ENCODE measurements at places on chromosomes 4 and X.

DNA sequence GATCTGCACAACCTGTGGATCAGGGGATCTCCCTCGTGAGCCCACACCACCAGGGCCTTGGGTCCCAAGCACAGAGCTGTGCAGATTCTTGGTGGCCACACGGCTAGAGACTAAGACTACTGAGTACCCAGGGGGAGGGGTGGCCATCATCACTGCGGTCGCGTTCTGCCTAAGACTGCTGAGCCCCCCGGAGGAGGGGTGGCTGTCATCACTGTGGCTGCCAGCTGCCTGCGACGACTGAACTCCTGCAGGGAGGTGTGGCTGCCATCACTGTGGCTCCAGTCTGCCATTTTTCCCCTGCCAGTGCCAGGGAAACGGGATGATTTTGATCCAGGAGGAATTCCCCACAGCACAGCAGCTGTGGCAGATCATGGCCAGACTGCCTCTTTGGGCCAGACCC, 141.7 kb upstream of the SPANXB1 start:
- no peak for DNase-seq

- DNase-seq = no peak
These were observed 19.4 kb downstream of the LGI2 start for GRCh38 chr4:25011135-25011866.

DNA sequence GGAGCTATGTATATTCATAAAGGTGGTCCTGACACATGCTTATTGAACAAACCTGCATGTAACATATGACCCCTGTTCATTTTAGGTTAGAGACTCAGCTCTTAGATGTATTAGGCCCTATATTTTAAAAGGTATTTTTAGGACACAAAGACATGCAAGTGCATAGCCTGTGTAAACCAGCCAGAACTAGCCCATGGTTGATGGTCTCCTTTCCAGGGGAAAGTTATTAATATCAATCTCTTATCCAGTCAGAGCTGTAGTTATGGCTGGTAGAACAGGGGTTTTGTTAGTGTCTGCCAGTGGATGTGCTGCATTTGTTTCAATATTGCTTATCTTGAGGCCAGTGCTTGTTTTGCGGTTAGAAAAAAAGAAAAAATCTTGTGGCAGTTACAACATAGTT, 488.6 kb downstream of the KCTD8 start:
- no peak for DNase-seq

DNA sequence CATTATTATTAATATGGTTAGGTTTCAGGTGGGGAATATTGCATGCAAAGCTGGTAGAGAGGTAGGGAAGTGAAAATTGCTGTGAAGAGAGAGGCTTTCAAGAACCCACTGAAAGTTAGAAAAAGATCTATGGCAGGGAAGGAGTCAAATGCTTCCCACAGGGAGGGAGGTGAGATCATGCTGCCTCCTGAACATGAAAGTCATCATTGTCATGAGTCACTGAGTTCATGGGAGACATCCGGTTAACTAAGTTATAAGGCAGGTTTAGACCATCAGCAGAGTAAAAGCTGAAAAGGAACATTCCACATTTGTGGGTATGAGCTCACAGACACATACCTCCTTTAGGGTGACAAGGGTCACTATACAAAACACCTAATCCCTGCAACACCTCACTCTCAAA, 16.2 kb downstream of the GATB start:
- no peak for DNase-seq

DNA sequence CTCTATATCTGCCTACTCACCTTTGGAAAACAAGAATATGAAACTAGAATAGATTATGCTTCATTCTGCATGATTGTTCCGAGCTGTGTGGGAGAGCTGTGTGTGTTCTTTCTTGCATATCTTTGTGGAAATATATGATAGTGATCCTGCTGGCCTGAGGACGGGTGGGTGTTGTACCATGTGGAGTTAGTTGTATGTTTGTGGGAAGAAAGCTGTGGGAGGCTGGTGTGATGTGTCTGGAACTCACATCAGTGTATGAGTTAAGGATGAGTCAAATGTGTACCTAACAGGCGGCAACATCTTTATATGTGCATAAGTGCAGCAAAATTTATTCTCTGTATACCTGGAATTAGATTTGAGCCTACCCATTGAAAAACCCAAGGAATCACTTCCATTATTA, 208.1 kb upstream of the ADGRL3 start:
- no peak for DNase-seq

- DNase-seq = no peak
These were observed 288.3 kb downstream of the CHIC1 start for GRCh38 chrX:73851014-73852009.

DNA sequence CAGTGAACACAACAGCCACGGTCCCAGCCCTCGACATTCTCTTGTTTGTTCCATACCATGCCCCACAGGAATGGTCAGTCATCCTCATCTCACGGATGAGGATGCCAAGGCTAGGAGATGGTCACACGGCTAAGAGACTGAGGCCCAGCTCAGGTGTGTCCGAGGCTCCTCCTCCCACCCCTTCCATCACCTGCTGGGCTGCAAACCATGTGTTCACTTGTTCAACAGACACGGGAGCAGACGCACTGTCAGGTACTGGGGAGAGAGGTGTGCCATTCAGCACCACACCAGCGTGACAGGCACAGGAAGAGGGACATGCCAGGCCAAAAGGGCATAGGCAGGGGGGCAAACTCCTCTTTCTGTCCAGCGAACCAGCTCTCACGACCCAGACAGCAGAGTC, 45.9 kb downstream of the ABLIM2 start:
- DNase-seq = no peak

- no peak for DNase-seq
These were observed 405.4 kb upstream of the PRKX start for GRCh38 chrX:4118666-4119530.

- no peak for DNase-seq
These were observed 50.3 kb downstream of the AGA start for GRCh38 chr4:177391953-177392352.

DNA sequence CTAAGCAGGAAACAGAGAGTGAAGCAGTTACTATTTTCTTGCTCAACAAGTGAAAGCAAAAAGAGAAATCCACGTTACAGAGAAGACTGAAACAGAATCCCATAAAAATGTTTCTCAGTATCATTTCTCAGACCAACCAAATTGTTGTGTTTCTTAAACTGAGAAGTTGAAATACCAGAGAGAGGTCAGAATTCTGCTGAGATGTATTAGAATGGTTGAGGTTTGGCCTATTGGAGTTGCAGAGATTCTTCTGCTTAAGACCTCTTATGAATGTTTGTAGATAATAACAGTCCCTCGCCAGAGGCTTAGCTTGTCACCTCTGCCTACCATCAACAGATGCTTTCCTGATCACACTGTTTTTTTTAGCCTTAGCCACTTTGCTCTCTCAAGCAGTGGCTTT, 481.4 kb downstream of the TRIML1 start:
- no peak for DNase-seq

- no peak for DNase-seq
These were observed 5.7 kb downstream of the NSG1 start for GRCh38 chr4:4392501-4393183.

- DNase-seq = no peak
These were observed 60.1 kb downstream of the GATB start for GRCh38 chr4:151700566-151701316.

DNA sequence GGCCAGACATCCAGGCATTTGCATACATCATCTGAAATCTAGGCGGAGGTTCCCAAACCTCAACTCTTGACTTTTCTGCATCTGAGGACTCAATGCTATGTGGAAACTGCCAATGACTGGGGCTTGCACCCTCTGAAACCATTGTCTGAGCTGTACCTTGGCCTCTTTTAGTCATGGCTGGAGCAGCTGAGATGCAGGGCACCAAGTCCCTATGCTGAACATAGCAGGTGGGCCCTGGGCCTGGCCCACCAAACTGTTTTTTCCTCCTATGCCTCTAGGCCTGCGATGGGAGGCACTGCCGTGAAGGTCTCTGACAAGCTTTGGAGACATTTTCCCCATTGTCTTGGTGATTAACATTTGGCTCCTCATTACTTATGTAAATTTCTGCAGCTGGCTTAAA, 22.7 kb downstream of the PBDC1 start:
- DNase-seq = no peak

DNA sequence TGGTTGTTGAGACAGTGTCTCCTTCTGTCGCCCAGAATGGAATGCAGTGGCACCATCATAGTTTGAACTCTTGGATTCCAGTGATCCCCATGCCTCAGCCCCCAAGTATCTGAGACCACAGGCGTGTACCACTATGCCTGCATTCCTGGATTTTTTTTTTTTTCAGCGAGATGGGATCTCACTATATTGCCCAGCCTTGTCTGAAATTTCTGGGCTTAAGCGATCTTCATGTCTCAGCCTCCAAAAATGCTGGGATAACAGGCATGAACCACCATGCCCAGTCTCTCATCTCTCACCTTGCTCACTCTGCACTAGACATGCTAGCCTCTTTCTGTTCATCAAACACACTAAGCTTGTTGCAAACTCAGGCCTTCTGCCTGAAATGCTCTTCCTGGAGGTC, 104.1 kb downstream of the UBE2K start:
- DNase-seq = no peak

DNA sequence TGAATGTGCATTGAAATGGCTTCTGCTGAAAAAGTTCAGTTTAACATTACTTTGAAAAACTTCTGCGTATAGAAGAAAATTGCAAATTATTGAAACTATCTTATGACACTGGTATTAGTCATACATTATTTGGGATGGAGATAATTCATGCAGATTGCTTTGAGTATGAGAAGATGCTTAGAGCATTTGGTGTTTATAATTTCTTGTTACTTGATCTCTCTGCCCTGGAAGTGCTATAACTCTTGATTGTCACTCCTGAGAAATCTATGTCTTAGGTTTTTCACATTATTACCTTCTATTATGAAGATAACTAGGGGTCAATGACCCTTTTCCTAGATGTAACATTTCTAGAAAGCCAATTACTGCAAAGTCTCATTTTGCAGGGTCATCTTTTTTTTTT, 36.4 kb downstream of the TMEM131L start:
- DNase-seq = no peak

DNA sequence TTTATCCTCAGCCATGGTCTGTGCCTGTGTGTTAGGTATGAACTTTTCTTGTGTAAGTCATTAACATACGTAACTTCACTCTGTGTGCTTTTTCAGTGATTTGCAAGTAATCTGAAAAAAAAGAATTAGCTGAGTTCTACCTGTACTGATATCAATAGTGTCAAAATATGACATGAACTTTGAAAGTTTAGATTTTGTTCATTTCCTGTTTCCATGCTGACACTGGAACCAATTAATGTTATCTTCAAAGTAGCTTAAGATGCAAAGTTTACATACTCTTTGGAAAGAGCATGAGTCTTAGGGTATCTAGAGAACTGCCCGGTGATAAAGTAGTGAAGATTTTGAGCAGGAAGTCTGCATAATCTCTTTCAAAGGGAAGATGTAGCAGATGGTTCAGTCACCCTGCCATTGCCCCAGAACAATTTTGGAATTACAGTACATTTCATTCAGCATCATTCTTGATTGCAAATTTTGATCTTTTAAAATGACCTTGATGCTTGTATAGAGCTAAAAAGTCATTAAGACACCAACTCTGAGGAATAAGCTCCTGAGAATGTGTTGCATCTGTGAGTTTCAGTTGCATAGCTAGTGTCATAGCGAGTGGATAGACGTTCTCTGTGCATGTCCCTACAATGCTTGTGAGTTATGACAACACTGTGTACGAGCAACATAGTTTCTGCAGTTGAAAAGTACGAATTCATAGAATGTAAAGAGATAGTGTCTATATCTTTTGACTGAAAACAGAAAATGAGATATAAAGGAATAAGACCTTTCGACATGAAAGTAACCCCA, 130.5 kb downstream of the PTTG2 start:
- DNase-seq = no peak

DNA sequence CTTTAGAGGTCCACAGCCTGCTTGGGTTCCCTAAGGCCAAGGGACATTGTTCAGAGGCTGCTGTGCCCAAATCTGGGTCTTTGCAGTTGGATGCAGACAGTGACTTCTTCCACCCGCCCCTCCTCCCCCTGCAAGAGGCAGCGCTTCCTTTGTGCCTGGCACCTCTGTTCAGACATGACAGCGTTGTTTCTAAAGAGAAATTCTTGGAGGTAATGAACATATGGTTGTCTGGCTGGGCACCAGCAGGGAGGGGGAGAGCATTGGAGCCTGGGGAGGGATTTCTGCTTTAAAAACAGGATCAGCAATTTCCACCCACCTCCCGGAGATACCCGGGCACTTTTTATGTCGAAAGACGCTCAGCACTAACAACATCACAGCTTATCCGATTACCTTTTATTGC, 51.5 kb downstream of the PSAPL1 start:
- DNase-seq = no peak

GRCh38 chr4:74293558-74293957, 14.7 kb upstream of the EPGN start:
- DNase-seq = no peak

DNA sequence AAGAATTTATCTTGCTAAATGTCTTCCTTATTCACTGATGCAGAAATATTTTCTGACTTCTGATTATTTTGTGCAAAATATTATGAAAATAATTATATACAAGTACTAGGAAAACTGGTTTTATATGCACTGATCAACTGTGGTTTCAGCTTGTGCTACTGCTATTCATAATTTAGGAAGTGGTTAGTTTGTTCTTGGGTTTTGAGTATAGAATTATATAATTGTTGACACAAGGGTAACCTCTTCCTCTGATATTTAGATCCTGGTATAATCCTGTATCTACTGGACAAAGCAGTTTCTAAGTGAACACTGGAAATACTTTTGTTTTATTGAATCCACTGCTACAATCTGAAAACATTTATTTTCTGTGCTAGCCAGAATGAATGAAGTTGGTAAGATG, 182.8 kb downstream of the PDGFC start:
- DNase-seq = no peak

- DNase-seq = no peak
These were observed 39.7 kb downstream of the VEGFC start for GRCh38 chr4:176753049-176753448.

DNA sequence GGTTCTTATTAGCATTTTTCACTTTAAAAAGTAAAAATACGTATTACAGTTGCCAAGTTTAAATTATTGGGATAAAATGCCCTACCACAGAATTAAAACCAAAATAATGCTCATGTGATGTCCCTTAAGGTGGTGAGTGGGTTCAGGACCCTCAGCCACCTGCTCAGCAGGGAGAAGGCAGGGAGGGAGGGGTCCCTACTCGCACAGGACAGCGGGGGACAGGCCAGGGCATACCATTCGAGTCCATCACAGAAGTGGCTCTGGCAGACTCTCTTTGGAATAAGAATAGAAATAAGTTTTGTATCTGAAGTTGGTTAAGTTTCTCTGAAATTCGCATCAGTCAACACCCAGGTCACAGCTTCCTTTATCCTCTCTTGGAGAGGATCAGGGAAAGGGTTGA, 37.7 kb downstream of the NOP14 start:
- no peak for DNase-seq

DNA sequence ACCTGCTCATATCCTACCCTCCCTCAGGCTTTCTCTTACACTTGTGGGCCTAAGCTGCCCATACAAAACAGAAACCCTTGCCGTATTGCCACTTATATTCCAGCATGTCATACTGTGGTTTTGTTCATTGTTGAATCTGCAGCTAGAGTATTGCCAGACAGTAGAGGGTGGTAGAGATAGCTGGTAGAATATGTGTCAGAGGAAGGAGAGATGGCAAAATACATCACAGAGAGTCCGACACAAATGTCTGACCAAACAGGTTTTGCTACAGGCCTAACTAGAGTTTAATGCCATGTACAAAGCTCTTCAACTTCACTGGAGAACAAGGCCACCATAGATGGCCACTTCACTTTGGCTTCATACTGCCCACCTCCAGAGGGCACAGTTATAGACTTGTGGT, 160.1 kb downstream of the EFHC2 start:
- no peak for DNase-seq

GRCh38 chr4:148442832-148443511, 758 bp upstream of the NR3C2 start:
- no peak for DNase-seq

- no peak for DNase-seq
These were observed 115.2 kb downstream of the GABRA2 start for GRCh38 chr4:46274717-46275116.

All from T-helper 1 cell (primary cell).